ENCODE measurements at places on chromosomes 3 and 15. TPM values are rescaled to one million over a fixed set of nuclear protein-coding genes. Genes with fewer than 3 reads are reported as not detected.
A peak's percentile ranks its signal among the peaks of the same experiment; 100 is the strongest.

GRCh38 chr3:112395181-112395895 is 62.4 kb downstream of the CD200 start:
- no peak overlapping the region for H3K27ac ChIP-seq
- H3K4me1 ChIP-seq: peaks cover 11% of the 10 kb centered on the region
- no peak overlapping the region for H3K4me3 ChIP-seq
- no peak for DNase-seq

DNA sequence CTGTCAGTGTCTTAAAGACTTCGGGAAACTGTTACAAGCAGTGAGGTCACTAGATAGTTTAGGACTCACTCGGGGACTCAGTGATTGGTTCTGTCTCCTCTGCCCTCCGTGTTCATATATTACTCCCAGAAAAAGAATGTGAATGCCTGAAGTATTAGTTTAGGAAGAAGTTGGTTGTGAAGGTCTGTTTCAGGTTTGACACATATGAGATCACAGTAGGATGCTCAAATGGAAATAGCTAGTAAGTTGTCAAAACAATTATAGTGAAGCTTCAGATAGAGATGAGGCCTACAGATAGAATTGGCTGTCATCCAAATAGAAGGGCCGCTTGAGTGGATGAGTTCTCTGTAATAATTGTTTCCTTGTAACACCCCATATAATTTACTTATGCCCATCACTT is 172.6 kb downstream of the PLCL2 start:
- H3K4me1 ChIP-seq: no peaks in the 10 kb centered on the region
- DNase-seq: no peak
- H3K4me3 ChIP-seq: no peak overlapping the region
- H3K36me3 ChIP-seq: no peaks in the 10 kb centered on the region
- no peak overlapping the region for H3K27ac ChIP-seq

GRCh38 chr3:20039466-20039764 is 831 bp upstream of the KAT2B start:
- peak overlapping the region; percentile 96 for H3K27ac ChIP-seq
- peak overlapping the region; percentile 60 for H3K4me3 ChIP-seq
- H3K4me1 ChIP-seq: peaks cover 28% of the 10 kb centered on the region

- no peaks in the 10 kb centered on the region for H3K36me3 ChIP-seq
- DNase-seq: no peak
- H3K27me3 ChIP-seq: no peaks in the 10 kb centered on the region
Observed at GRCh38 chr3:12741209-12741608, 17.9 kb downstream of the TMEM40 start.

DNA sequence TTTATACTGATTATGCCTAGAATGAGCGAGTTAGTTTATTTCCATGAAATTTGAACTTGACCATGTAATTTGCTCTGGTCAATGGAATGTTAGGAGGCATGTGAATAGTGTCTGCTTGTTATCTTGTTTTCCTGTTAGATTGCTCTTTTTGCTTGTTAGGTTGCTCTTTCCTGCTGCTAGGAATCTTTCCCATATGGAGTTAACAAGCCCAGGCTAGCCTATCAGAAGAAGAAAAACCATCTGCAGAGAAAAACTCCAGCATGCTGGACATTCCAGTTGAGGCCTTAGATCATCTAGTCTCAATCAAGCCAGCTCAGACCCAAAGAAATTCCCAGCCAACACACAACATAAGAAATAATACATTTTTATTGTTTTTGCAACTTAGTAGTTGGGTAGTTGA is 470.2 kb upstream of the AGTR1 start:
- no peaks in the 10 kb centered on the region for H3K27me3 ChIP-seq
- H3K36me3 ChIP-seq: no peaks in the 10 kb centered on the region
- H3K4me3 ChIP-seq: no peak overlapping the region

DNA sequence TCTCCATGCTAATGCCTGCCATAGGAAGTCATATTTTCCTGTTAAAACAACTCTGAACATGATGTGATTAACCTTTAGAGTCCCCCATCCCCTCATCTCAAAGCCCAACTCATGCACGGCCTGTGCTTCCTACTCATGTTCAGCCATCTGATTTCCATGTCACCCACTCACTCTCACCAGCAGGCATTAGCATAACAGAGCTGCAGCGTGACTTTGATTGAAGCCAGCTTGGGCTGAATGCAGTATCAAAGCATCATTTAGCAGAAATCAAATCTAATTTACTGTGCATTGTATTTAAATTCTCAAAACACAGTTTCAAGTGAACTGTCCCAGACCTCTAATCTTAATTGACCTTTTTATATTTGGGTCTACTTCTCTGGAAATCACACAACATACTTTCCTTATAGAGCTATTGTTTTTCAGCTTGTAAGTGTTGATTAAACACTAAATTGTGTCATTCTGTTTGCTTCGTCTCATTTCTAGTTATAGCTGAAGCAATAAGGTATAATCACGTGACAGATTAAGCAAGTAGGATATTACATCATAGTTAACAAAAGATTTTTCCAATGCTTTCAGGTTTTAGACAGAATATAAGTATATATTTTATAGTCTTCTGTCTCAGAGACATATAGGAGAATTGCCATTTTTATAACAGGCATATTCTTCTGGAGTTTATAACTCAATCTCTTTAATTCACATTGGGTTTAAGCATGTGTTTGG is 501.5 kb downstream of the ROBO2 start:
- no peak for DNase-seq
- H3K4me3 ChIP-seq: no peak overlapping the region
- H3K36me3 ChIP-seq: no peaks in the 10 kb centered on the region
- H3K27ac ChIP-seq: no peak overlapping the region
- no peaks in the 10 kb centered on the region for H3K27me3 ChIP-seq

- peaks cover 12% of the 10 kb centered on the region for H3K4me1 ChIP-seq
- no peak for DNase-seq
Observed at GRCh38 chr15:75349851-75350588, 3.2 kb downstream of the NEIL1 start.

The CFAP100 gene
- total RNA-seq: not detected
